ENCODE measurements at places on chromosomes 3 and 15. TPM values are rescaled to one million over a fixed set of nuclear protein-coding genes. Genes with fewer than 3 reads are reported as not detected.

Gene IL17RE
- total RNA-seq: 2.5 TPM

DNA sequence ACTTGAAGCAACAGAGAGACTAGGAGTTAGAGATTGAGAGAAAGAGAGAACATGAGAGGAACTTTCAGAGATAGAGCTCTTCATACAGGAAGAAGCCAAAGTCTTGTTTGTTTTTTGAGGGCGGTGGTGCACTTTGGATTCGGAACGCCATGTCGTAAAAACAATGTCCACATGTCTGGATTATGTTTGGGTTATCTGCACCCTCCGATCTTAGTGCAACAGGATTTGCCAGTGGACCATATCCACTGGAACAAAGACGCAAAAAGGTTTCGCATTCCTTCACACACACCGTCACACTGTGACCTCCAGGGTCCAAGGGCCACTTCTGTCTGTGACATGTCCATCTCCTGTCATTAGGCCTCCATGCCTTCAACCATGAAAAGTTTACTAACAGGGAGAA, 141.8 kb upstream of the ATP11B start:
- no peak for DNase-seq

GRCh38 chr3:58612830-58613229, 35.6 kb upstream of the FAM107A start:
- DNase-seq: no peak

- no peak for DNase-seq
These were observed 82.3 kb upstream of the LPP start for GRCh38 chr3:188071636-188072035.

- no peak for DNase-seq
These were observed 43.6 kb downstream of the CACNA2D2 start for GRCh38 chr3:50459785-50460184.

DNA sequence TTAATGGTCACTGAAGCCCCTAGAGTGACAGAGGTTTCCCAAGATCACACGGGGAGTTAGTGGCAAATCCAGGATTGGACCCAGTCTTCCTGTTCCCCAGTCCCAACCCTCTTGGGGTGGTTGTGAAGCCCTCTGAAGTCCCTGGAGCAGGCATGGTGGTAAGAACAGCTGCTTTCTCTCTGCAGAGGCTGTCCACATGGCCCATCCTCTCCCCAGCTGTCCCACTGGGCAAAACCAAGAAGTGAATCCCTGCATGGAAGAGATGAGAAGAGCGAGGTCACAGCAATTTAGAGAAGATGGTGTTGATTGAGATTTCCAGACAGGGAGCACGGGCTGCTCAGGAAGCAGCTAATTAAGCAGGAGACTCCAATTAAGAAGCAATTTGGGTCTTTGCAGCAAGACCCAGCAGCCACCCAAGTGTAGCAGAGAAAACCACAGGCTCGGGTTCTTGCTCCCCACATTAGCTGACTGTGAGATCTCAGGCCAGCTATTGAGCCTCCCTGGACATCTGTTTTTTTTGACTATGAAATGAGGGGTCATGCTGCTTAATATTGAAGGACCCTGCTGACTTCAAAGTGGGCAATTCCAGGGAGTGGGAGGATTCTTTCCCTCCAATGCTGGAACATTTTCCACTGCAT, 14.8 kb upstream of the HDAC11 start:
- DNase-seq: no peak

- no peak for DNase-seq
These were observed 218.4 kb upstream of the MLF1 start for GRCh38 chr3:158352551-158352950.
